SW480 (cell line): ENCODE measurements at places on chromosomes 4 and X.

DNA sequence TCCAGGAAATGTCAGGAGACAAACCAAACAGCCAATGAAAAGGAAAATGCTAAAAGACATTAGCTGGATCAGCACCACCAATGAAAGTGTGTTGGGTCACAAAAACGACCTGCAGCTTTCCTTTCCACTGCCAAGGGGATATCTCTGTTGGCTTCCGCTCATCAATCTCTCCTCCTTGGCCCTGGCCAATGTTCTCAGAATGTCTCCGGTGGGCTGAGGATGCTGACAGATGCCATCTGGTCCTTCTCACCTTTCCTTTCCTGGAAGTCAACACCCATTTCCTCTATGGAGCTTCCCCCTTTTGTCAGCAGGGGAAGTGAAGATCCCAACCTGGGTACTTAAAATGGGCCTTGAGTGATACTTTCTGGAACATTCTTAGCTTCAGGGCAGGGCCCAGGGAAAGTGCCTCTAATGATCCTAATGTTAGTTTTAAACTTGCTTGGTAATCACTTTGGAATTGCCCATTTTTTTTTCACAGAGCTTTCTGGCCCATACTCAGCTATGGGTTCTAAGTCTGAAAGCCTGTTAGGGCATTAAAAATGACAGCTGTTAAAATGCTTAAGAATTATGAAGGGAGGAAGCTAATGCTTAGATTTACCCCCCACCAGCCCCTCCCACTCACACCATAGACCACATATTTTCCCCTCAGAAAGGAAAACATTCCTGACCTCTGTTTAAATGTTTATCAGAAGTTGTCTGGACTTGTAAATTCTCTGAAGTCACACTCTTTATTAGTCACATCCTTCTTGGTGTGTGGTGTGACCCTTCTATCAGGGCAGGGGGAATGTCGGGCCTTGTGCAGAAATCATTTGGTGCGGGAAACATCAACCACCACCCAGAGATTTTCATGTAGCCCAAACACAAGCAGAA, 29.2 kb downstream of the IGFBP7 start:
- DNase-seq, result peak; percentile 64

- no peak for DNase-seq
Measured at GRCh38 chr4:29983890-29984289, 736.3 kb upstream of the PCDH7 start.

GRCh38 chrX:703466-703865, 72.9 kb downstream of the SHOX start:
- no peak for DNase-seq

- no peak for DNase-seq
Measured at GRCh38 chrX:41421071-41421729, 25.9 kb upstream of the NYX start.

DNA sequence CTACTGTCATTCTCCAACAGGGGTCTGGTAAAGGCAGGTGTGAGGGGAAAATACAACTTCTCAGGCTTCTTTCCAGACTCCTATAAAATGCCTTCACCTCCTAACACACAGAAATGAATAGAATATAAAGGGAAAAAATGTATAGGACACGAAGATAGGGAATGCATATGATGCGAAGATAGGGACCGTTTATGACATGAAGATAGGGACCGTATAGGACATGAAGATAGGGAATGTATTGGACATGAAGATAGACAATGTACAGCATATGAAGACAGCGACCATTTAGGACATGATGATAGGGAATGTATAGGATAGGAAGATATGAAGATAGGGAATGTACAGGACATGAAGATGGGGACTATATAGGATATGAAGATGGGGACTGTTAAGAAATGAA, 10.5 kb downstream of the IRF2 start:
- no peak for DNase-seq

DNA sequence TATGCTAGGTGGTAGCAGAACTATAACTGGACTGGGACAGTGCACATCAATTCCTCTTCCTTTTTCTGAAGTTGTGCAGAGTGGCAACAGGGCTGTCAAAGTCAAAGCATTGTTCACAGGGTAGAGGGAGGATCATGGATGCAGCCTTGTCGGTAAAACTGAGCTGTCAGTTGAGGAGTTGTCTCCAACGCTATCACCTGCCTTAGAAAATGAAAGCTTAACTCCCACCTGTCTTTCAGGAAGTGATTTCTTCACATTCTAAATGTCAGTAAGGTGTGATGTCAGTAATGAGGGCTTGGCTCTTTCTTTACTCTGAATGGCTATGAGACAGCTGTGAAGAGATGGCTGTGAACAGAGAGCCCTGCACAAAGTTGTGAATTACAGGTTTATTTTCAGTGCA, 66.4 kb upstream of the BANK1 start:
- DNase-seq, result no peak

- no peak for DNase-seq
Measured at GRCh38 chr4:30950737-30951136, 230.6 kb downstream of the PCDH7 start.

DNA sequence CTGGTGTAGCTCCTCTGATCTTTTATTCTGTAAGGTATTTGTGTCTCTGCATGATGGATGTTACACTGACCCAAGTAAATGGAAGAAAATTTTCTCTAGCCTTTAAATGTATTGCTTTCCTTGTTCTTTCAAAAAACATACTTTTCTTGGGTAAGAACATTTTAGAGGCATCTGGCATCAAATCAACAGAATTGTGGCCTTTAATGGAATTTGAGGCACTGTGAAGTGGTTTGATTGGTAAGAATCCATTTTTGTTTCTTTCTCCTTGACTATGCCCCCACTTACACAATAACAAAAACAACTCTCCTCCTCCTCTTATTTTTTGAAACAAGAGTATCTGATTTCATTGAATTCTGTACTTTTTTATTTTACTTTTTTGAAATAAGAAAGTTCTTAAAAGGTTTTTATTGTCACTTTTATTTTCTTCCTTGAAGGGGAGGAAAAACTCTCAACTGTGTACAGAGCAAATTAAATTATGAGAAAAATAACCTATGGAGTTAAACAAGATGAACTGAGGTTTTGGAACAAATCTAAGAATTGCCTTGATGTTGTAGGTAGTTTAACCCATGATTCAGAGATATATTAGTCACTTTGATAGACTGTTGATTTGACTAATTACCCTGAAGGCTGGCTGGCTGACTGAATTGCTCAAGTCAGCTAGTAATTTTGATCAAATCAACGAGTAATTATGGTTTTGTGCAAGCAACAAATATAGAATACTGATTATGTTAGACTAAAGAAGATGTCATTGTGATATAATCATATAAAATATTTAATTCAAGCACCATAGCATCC, 146.4 kb downstream of the FHIP1A start:
- no peak for DNase-seq

GRCh38 chr4:110357521-110357920, 118.4 kb upstream of the ENPEP start:
- DNase-seq, result no peak

- DNase-seq, result peak; percentile 72
Measured at GRCh38 chr4:186067757-186068385, 1.1 kb upstream of the TLR3 start.

- DNase-seq, result no peak
Measured at GRCh38 chr4:142565771-142566170, 280.3 kb downstream of the INPP4B start.

DNA sequence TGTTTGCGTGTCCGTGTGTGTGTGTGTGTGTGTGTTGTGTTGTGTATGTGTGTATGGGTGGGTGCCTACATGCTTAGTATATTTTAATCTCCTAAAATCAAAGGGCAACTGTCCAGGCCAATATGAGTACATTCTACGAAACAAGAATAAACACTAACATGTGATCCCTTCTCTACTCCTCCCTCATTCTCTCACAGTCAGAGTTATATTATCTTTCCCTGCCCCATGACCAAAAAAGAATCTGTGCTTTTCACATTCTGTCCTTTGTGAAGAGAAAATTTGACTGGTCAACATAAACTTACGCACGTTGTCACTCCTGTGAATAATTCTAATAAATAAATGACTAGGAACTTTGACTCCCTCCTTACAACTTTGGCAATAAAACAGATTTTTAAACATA, 532.9 kb downstream of the DMD start:
- no peak for DNase-seq

GRCh38 chrX:102959471-102959870, 22.4 kb downstream of the RAB40AL start:
- DNase-seq, result no peak

DNA sequence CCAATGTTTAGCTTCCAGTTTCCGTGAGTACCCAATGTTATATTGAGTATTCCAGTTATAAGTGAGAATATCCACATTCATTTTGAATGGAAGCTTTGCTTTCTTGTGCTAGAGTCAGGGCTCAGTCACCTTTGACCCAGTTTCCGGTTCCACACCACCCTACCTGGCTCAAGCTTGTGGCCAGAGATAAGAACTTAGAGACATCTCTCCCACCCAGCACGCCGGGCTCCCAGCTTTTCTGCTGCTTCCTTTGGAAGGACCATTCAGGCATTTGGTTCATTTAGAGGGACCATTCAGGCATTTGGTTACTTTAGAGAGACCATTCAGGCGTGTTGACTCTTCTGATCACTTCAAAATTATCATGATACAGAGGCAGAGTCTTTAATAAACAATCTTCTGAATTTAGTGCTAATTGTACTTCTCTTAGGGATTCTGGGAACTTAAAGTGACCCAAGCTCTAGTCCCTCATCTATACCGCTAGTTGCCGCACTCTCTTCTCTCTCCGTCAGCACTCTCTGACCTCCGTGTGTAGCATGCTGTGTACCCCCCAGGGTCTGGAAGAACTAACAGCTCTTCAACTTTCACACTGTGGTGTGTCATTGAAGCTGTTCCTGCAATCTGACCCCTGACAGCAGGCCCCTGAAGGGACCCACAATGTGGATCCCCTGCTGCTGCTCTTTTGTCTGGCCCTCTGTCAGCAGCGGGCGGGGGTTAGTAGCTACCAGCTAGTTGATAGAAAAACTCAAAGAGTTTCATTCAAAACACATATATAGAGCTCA, 943.1 kb downstream of the ARAP2 start:
- DNase-seq, result no peak

DNA sequence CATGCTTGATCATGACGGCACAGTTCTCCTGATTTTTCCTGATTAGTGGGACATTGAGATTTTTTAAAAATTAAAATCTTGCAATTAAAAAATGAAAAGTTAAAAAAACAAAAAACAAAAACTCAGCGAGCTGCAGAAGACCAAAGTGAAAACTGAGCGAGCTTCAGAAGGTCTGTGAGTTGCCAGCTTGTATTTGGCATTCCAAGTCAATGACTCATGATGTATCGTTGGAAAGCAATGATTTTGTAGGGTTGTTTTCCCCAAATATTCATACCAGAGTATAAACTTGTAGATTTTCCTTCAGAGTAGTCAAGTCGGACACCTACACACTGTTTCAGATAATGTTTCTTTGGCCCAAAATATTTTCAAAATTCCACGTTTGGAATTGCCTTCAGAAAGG, 76.9 kb downstream of the LRRC66 start:
- no peak for DNase-seq

- DNase-seq, result no peak
Measured at GRCh38 chr4:125184116-125184515, 130.6 kb upstream of the FAT4 start.

DNA sequence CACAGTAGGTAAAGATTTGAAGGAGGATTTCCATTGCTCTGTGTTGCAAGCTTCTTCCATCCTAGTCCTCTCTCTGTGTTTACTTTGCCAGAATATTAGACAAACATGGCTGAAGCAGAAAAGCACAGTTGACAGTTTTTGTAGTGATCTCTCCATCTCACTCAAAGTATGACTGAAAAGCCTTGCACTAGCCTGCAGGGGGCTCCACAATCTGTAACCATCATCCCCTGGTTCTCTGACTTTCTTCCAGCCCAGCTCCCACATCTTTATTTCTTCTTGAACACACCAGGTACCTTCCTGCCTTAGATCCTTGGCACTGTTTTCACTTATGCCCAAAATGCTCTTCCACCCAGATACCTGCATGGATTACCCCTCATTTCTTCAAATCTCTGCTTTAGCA, 34.1 kb upstream of the HHIP start:
- DNase-seq, result no peak

DNA sequence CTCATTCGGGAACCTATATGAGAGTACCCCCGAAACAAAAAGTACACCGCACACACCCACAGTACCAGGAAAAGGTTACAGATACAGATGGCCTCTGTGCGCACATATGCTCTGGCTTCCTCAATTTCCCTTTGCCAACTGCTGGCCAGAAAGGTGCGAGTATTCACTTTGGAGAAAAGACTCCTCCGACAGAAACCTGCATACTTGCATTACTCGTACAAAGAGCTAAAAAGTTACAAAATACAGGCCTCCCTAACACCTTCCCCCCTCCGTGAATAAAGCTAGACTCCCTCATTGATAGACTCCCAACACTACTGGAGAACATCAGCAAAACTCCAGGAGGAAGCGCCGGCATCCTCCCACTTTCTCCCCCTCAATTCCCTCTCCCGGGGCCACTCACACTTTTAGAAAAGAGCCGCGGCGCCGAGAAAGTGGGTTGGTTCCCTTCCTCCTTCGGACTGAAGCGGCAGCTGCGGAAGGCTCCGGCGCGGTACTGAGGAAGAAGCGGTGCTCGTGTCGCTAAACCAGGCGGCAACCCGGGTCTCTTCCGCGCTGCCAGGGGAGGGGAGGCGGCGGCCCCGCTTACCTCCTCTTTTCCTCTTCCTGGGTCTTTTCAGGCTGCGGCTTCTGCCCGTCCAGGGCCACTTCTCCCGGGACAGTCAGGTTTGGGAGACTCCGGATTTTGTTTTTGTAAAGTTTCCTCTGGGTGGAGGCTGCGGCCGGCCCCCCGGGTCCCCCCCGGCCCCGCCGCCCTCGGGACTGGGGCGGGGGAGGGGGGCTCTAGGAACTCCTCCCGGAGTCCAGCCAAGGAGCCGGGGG, 1.1 kb downstream of the FBXW7 start:
- DNase-seq, result peak; percentile 9

- DNase-seq, result peak; percentile 5
Measured at GRCh38 chrX:37813570-37813969, 33.7 kb downstream of the CYBB start.

DNA sequence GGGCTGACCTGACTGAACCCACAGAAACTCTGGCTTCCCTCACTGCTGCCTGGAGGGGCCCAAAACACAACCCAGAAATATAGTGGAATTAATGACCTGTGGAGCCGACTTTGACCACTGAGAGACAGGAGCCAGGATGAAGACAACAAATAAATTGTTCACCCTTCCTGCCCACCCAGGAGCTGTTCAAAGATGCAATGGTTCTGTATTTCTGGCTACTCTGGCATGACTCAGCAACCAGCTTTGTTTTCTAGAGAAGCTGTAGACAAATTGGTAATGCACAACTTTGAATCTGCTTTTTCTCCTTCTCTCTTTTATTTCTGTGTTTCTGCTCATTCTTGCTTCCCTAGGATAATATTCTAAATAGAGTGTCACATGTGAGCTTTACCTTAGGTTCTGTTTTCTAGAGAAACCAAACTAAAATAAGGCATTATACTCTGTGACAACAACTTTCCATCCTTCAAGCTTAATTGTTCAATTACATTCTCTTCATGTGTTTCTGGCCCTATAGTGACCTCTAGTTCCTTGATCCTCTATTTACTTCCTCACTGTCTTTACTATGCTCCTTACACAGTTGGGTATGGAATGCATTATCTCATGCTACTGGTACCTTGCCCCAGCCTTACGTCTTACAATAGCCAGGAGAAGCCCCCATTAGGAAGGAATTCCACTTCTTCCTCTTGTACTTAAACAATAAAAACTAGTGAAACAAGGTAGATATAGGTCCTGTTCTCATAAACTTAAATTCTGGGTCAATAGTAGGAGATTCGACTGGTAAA, 6.5 kb upstream of the PRKG2 start:
- DNase-seq, result no peak
